ENCODE measurements at places on chromosomes 16 and 17.

DNA sequence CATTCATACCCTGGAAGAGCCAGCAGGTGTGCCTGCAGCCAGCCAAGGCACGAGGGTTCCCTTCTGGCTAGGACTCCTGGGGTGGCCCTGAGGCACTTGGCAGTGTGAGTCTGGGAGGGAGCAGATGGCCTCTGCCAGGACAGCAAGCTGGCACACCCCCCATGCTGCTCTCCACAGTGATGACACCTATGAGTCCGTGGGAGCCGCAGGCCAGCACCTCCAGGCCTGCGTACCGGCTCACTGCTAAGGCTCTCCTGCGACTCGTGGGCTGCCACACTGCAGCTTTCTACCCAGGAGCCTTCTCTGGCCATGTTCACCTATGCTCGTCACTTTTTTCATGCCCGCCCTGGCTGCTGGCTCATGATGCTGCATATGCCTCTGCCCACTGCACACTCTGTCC lies 68.1 kb downstream of the NDEL1 start:
- DNase-seq = no peak
- no peaks in the 10 kb centered on the region for H3K36me3 ChIP-seq
- H3K27me3 ChIP-seq = no peaks in the 10 kb centered on the region
- no peak overlapping the region for H3K27ac ChIP-seq
- no peaks in the 10 kb centered on the region for H3K4me1 ChIP-seq
- H3K4me3 ChIP-seq = no peak overlapping the region

GRCh38 chr16:56630134-56630533 lies 2.3 kb upstream of the MT1M start:
- no peak for DNase-seq
- H3K36me3 ChIP-seq = no peaks in the 10 kb centered on the region
- H3K27me3 ChIP-seq = no peaks in the 10 kb centered on the region
- H3K4me3 ChIP-seq = no peak overlapping the region
- H3K27ac ChIP-seq = no peak overlapping the region

GRCh38 chr17:58783380-58783779 lies 27.7 kb downstream of the PPM1E start:
- DNase-seq = peak; percentile 12
- peaks cover 4% of the 10 kb centered on the region for H3K4me1 ChIP-seq
- peaks cover 14% of the 10 kb centered on the region for H3K27me3 ChIP-seq
- H3K27ac ChIP-seq = no peak overlapping the region
- H3K36me3 ChIP-seq = no peaks in the 10 kb centered on the region

- H3K36me3 ChIP-seq = peaks cover 66% of the 10 kb centered on the region
- H3K4me3 ChIP-seq = no peak overlapping the region
- H3K27me3 ChIP-seq = no peaks in the 10 kb centered on the region
- DNase-seq = no peak
Measured at GRCh38 chr17:80363120-80363515, 51.8 kb upstream of the ENDOV start.

DNA sequence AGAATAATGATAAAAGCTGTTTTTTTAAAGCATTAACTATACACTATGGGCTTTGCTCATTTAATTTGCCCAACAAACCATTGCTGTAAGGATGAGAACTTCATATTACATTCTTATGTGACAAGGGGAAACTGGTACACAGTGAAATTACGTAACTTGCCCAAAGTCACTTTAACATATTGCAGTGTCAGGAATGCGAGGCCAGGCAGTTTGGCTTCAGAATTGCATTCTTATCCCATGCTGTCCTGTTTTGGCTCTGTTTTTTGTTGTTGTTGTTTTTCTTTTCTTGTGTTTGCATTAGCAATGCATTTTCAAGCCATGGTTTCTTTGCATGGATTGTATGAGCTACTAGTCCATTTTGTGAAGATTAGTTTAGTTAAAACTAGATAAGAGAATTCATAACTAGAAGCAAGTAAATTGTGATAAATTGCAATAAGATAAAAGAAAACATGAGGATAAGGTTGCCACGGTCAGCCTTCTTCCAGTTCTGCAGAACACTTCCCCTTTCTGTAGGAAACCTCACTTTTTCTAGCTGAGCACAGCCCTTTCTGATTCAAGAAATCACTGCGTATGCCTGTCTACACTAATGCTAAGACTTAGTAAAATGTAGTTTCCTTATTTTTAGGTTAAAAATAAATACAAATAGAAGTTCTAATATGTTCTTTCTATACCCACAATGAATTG lies 221.3 kb upstream of the KCNJ16 start:
- no peak overlapping the region for H3K27ac ChIP-seq
- peaks cover 17% of the 10 kb centered on the region for H3K4me1 ChIP-seq
- no peak overlapping the region for H3K4me3 ChIP-seq
- no peak for DNase-seq

- no peak for DNase-seq
- H3K27me3 ChIP-seq = no peaks in the 10 kb centered on the region
- H3K4me1 ChIP-seq = peaks cover 14% of the 10 kb centered on the region
- no peak overlapping the region for H3K4me3 ChIP-seq
- no peak overlapping the region for H3K27ac ChIP-seq
Measured at GRCh38 chr17:17779015-17779611, 57.7 kb downstream of the SREBF1 start.

DNA sequence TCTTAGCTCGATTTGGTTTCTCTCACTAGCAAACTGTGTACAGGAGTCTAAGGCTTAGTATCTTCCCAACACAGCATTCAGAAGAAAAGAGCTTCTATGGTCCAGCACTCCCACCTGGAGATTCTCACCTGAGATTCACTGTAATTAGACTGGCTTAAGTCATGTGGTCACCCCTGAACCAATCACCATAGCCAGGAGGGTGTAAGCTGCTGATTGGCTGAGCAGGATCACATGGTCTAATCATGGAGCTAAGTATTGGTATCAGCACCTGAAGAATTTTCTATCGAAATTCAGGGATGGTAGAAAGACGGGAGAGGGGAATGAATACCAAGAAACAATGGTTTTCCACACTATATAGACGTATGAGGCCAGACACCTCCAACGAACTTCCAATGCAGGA lies 359.8 kb upstream of the ERCC4 start:
- no peak overlapping the region for H3K4me3 ChIP-seq
- H3K4me1 ChIP-seq = no peaks in the 10 kb centered on the region
- H3K27ac ChIP-seq = no peak overlapping the region
- peaks cover 10% of the 10 kb centered on the region for H3K27me3 ChIP-seq
- no peaks in the 10 kb centered on the region for H3K36me3 ChIP-seq

- peak overlapping the region; percentile 92 for H3K27ac ChIP-seq
- DNase-seq = no peak
- H3K27me3 ChIP-seq = no peaks in the 10 kb centered on the region
- H3K4me3 ChIP-seq = no peak overlapping the region
- peaks cover 28% of the 10 kb centered on the region for H3K36me3 ChIP-seq
- H3K4me1 ChIP-seq = peaks cover 49% of the 10 kb centered on the region
Measured at GRCh38 chr17:62566996-62567578, 60.4 kb upstream of the MRC2 start.

DNA sequence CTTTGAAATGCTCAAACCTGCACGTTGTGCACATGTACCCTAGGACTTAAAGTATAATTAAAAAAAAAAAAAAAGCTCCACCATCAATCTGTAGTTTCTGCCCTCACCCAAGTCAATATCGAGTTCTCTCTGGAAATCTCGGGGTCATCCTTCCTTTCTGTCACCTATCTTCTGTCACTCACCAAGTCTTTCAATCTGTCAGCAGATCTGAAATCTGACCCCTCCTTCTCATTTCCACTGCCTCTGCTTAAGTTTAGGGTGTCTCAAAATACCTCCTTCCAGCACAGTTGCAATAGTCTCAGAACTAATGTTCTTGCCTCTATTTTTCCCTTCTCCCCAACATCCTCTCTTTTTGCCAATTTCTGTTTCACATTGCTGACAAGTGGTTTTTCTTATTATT lies 32.3 kb downstream of the FTO start:
- H3K27me3 ChIP-seq = no peaks in the 10 kb centered on the region
- H3K36me3 ChIP-seq = no peaks in the 10 kb centered on the region
- no peak overlapping the region for H3K4me3 ChIP-seq
- no peak for DNase-seq
- no peak overlapping the region for H3K27ac ChIP-seq

GRCh38 chr17:16027708-16028584 lies 28.3 kb downstream of the TTC19 start:
- H3K27me3 ChIP-seq = no peaks in the 10 kb centered on the region
- peak; percentile 97 for DNase-seq
- H3K36me3 ChIP-seq = peaks cover 89% of the 10 kb centered on the region
- H3K4me3 ChIP-seq = peak overlapping the region; percentile 26
- peaks cover 39% of the 10 kb centered on the region for H3K4me1 ChIP-seq
- H3K27ac ChIP-seq = peak overlapping the region; percentile 76

GRCh38 chr17:45256114-45256966 lies 5.6 kb downstream of the SPATA32 start:
- H3K27me3 ChIP-seq = no peaks in the 10 kb centered on the region
- no peaks in the 10 kb centered on the region for H3K36me3 ChIP-seq
- no peak overlapping the region for H3K27ac ChIP-seq
- H3K4me1 ChIP-seq = peaks cover 14% of the 10 kb centered on the region
- H3K4me3 ChIP-seq = no peak overlapping the region
- DNase-seq = no peak

- H3K4me1 ChIP-seq = no peaks in the 10 kb centered on the region
- no peak overlapping the region for H3K27ac ChIP-seq
- no peaks in the 10 kb centered on the region for H3K27me3 ChIP-seq
- no peak overlapping the region for H3K4me3 ChIP-seq
- no peaks in the 10 kb centered on the region for H3K36me3 ChIP-seq
Measured at GRCh38 chr17:27593232-27593856, 37.6 kb upstream of the LGALS9 start.

DNA sequence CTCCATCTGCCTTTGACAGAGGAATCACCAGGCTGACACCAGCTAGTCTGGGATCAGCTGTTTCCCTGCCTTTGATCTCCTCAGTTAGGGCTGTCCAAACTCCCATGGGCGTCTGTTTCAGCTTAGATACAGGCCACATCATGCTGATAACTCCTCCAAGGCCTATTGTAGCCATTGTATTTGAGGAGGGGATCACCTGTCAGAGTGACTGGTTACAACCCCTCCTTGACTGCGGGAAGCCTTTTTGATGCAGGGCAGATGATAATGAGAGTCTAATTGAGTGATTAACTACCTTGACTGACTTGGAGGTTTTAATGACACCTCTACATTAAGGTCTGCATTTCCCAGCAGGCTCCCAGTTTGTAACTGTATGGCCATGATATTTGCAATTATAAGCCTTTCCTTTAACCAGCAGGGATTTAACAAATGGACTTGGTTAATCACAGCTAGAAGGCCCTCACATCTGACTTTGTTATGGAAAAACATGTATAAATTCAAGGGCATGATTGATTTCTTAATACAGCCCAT lies 863.5 kb downstream of the KCNJ2 start:
- no peak overlapping the region for H3K4me3 ChIP-seq
- 0 out of 2 replicates have a peak, but pooled peaks cover 3% of the 10 kb centered on the region for H3K27me3 ChIP-seq
- no peaks in the 10 kb centered on the region for H3K4me1 ChIP-seq
- no peak for DNase-seq
- H3K36me3 ChIP-seq = no peaks in the 10 kb centered on the region
- no peak overlapping the region for H3K27ac ChIP-seq

DNA sequence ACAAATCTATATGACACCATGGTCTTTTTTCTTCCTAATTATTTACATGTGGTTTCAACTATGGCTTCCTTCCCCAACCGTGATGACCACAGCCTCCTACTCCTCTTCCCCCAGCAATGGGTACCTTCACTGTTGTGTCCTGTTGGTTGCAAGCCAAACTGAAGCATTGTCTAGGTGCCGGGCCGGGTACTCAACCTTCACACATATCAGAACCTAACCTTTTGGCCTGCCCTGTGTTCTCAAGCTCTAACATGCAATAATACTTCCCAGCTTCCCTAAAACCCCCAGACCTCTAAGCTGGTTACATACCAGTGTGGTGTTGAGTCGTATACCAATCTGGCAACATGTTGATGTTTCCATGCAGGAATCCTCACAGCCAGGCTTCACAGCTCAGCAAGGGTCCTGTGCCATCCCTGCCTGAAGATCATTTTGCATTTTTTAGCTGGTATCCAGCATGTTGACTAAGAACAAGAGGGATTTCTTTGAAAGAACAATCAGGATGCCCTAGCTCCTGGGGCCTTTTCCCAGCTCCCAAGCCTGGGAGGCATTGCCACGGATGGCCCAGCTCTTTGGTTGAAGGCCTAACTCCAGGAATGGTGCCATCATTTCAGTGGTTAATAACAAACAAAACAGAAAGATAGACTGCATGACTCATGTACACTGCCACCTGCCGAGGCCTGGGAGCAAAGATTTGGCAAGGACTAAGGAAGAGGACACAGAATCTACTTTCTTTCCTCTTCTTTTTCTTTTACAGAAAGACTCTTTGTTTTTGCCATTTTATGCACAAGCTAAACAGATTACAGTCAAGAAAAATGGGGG lies 373.7 kb upstream of the SALL1 start:
- H3K36me3 ChIP-seq = no peaks in the 10 kb centered on the region
- H3K4me1 ChIP-seq = no peaks in the 10 kb centered on the region
- H3K27me3 ChIP-seq = no peaks in the 10 kb centered on the region
- no peak for DNase-seq
- H3K27ac ChIP-seq = no peak overlapping the region
- H3K4me3 ChIP-seq = no peak overlapping the region

GRCh38 chr17:66777689-66778225 lies 57.2 kb upstream of the CACNG5 start:
- no peak overlapping the region for H3K27ac ChIP-seq
- H3K27me3 ChIP-seq = no peaks in the 10 kb centered on the region
- no peaks in the 10 kb centered on the region for H3K4me1 ChIP-seq
- no peak overlapping the region for H3K4me3 ChIP-seq

DNA sequence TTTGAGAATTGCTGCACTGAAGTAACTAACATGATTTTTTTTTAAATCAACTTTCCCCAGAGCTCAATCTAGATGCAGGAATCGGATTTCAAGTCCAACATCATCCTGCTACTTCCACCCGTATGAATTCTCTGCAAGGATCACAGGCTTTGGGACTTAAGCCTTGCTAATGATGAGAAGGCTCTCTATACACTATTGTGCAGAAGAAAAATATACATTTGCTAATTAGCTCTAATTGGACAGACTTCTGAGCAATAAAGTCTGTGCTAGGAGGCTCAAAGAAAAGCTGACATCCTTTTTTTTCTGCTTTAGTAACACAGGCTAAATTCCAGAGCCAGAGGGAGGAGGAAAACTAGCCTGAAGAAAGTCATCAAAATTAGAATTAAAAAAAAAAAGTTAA lies 433.6 kb downstream of the PMP22 start:
- no peaks in the 10 kb centered on the region for H3K36me3 ChIP-seq
- H3K27me3 ChIP-seq = peaks cover 55% of the 10 kb centered on the region
- H3K4me1 ChIP-seq = no peaks in the 10 kb centered on the region
- no peak overlapping the region for H3K27ac ChIP-seq
- no peak for DNase-seq
